ENCODE measurements at places on chromosomes 5 and 9.

GRCh38 chr9:128077847-128078503 is 9.9 kb downstream of the SLC25A25 start:
- no peak for DNase-seq

DNA sequence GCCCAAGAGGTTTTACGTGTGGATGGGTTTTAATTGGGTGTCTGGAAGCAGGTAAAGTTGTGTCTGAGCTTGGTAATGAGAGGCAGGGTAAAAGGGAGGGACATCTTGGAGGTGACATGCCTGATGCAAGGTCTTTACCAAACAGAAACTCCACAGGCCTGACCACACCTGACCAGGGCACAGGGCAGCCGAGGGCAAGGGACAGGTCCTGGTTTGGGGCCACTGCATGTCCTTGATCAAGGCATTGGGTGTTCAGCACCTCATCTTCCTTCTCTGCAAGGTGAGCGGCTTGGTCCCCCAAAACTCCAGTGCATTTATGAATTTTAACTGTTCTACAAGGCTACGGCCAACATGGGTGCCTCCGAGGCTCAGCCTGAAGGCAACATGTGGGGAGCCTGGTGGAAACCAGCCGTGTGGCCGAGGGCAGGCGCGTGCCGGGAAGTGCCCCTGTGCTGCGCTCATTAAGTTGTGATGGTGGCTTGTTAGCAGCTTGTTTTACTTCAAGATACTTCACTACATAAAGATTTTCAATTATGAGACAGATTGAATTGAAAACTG is 30.7 kb upstream of the LPCAT1 start:
- no peak for DNase-seq

DNA sequence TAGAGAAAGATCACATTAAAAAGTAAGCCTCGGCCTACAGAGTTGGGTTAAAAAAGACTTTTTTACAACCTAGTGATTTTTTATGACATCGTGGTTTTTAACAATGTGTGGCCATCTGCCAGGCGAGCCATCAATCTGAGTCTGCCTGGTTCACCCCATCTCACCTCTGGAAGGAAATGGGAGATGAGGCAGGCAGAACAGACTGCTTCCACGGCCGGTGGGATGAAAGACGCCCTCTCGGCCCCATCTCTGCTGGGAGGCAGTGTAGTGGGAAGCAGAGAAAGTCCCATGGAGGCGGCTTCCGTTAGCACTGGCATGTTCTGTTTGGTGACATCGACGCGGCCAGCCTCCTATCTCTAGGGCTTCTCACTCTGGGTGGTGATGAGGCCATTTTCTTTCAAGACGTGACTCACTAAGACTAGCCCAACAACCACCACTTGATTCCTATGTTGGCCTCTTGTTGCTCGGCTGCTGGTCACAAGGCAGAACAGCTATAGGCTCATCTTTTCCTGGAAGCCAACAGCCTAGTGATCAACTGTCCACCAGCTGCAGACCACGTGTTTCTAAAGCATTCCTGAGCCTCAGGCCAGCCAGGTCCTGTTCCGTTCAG is 132.4 kb upstream of the OTULINL start:
- no peak for DNase-seq

GRCh38 chr5:139910036-139910435 is 114.4 kb downstream of the PSD2 start:
- no peak for DNase-seq

- DNase-seq: no peak
Measured at GRCh38 chr5:154369682-154370081, 76.1 kb upstream of the SAP30L start.

All from activated CD8-positive, alpha-beta T cell treated with anti-CD3 and anti-CD28 coated beads, Interleukin-2, amount 10 ng/mL, durations not matched to agents 7 days and 5 days (primary cell).